ENCODE measurements at places on chromosomes 6 and 20.

GRCh38 chr6:54874349-54875048 lies 27.9 kb downstream of the FAM83B start:
- DNase-seq, result no peak

DNA sequence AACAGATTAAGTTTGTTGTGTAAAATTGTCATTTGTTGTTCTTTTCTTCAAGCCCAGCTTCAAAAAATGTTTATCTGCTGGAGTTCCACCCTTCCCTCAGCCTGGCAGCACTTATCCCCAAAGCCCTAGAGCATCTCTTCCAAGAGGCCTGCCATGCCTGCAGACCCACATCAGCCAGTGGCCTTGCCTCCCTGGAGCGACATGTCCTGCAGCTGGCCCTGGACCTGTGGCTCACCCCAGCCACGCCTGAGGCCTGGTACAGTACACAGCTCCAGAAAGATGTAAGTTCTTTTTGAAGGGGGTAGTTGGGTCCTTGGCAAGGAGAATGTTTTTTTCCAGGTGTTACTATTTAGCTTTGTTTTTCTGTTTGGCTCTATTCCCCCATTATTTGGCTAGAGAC lies 124.8 kb downstream of the CD164 start:
- DNase-seq, result no peak

DNA sequence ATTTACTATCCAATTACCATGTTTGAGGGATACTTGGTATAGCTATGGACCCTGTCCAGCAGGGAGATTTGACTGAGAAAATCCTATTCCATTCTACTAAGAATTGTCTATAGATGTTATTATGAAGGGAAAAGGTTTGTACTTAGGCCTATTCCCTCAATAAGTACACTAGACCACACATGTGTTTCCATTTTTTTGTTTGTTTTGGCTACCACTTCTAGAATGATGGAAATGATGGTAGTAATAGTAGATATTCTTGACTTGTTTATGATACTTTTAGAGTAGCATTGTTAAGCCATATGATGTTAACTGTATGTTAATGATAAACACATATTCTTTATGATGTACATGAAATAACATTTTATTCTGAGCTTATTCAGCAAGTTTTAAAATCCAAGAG lies 144.8 kb downstream of the OGFRL1 start:
- no peak for DNase-seq

- no peak for DNase-seq
These were observed 74.4 kb upstream of the EYA4 start for GRCh38 chr6:133166766-133167165.

GRCh38 chr20:35144694-35145093 lies 2.4 kb downstream of the EDEM2 start:
- no peak for DNase-seq

DNA sequence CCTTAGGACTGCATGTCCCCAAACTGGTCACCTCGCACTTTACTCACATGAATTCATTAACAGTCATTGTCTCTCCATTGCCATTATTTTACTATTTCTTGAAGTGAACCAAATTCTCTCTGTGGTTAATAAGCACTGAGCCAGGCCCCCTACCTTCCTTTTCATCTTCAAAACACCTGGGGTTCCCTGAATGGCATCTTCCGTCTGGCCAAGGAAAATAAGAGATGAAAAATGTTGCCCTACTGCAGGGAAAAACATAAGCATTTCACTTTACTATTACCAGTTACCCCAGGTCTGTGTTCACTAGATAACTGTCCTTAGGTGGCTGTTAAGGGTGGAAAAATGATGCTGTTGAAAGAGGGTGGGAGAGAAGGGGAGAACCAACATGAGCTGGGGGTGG lies 10.0 kb upstream of the NKX2-2 start:
- no peak for DNase-seq

GRCh38 chr6:147677647-147678046 lies 169.2 kb downstream of the SAMD5 start:
- no peak for DNase-seq

GRCh38 chr20:24032400-24032898 lies 43.9 kb upstream of the GGTLC1 start:
- DNase-seq, result no peak

DNA sequence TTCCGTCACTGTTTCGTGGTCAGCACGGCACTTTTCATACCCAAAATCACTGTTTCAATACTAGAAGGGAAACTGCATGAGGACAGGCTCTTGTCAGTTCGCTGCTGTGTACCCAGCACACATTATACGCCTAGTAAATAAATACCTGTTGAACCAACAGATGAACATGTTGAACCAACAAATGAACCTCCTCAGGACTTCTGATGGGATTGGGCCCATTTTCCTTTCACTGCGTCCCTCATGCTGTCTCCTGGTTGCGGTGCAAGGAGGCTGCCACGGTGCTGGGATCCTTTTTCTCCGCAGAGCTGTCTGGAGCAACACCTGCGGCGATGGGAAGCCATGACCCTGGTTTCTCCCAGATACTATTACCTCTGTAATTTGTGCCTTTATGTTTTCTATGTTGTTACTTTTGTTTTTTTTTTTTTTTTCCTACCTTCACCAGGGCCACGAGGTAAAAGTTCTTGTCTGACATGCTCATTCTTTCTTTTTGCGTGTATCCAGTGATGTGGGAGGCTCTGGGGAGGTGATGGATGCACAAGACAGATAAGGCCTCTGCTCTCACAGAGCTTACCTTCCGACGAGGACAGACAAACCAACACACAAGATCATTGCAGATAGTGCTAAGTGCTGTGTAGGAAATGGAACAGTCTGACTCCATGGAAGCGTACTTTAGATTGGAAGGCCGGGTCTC lies 1.1 kb downstream of the VAPB start:
- no peak for DNase-seq

DNA sequence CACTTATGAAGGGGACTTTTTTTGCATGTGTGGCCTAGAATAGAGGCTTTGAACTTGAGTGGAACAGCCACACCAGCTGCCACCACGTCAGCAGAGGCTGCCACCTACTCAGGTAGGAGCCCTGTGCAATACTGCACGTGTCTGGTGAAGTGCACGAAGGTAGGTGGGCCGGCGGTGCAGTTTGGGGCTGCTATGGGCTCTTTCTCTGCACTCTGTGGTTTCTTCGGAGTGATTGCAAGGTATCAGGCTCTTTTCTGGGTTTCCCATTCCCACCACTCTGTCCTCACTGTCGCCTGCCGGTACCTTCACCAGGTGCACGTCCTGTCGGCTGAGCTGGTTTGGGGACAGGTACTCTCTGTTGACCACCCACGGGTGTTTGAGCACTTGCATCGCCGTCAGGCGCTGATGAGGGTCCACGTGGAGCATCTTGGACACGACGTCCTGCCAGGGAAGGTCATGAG lies 30.8 kb upstream of the MPC1 start:
- no peak for DNase-seq

DNA sequence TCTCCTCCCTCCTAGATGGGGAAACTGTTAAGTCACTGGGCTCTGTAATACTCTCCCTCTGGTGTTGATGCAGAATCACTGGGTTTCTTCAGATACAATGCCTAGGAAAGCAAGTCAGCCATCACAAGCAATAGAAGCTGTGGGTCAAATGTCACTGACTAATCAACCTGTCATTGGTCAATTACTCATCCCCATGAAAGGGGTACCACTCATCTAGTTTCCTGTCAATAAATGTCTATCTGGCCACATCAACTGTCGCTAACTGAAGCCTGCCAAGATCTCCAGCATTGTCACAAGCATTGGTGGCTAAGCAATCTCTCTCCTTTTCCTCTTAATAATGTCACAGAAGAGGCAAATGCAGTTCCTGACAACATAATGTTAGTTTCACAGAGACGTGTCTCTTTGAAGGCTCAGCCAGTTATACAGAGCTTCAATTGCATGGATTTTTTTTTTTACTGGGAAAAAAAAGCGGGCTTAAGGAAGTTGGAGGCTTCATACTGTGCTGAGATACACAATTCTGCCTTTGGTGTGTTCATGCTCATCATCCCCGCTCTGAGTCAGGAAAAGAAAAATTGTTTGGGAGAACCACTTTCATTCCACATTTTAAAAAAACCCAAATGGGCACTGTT lies 355.9 kb downstream of the BTBD9 start:
- no peak for DNase-seq

GRCh38 chr20:40966516-40967185 lies 62.0 kb upstream of the TOP1 start:
- no peak for DNase-seq

All from stimulated activated CD4-positive, alpha-beta T cell treated with anti-CD3 and anti-CD28 coated beads, Interleukin-12 subunit alpha, Interleukin-12 subunit beta, amount 100 ng/mL, for 24 hours (primary cell).